ENCODE measurements at places on chromosomes 2 and 18.
A peak's percentile ranks its signal among the peaks of the same experiment; 100 is the strongest.

DNA sequence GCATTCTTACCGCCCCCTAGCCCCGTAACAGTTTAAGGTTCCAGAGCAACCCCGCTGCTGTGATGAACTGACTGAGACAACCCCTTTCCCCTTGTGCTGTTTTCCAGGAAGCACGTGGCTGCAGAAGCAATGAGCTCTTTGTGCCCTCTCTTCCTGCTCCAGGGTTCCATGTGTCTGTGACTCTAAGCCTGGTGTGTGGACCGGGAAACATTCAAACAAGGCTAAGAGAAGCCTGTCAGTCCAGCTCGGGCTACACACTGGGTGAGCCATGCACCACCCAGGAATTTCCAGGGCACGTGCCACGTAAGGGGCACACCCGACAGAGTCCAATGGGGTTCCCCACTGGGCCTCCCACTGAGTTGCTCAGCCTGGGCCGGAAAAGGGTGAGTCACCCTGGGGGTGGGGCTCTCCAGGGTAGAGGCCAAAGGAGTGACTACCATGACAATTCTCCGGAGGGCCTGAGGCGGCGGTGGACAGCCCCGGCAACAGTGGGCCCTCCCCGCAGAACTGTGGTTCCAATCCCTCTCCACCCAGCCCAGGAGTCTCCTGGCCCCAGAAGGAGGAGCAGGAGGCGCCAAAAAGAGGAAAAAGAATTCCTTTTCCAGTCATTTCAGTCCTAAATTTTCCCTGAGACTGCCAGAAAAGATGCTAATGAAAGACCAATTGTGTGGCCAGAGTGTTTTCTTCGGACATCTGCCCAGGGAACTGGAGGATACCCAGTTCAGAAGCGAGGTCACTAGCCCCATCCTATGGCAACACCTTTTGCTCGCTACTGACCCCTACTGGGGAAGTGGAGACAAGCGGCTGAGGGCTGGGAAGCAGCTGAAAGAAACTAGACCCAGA, 157.8 kb upstream of the SLC1A4 start:
- DNase-seq: peak; percentile 79

- no peak for DNase-seq
Observed at GRCh38 chr2:176056406-176056805, 27.4 kb downstream of the EVX2 start.

DNA sequence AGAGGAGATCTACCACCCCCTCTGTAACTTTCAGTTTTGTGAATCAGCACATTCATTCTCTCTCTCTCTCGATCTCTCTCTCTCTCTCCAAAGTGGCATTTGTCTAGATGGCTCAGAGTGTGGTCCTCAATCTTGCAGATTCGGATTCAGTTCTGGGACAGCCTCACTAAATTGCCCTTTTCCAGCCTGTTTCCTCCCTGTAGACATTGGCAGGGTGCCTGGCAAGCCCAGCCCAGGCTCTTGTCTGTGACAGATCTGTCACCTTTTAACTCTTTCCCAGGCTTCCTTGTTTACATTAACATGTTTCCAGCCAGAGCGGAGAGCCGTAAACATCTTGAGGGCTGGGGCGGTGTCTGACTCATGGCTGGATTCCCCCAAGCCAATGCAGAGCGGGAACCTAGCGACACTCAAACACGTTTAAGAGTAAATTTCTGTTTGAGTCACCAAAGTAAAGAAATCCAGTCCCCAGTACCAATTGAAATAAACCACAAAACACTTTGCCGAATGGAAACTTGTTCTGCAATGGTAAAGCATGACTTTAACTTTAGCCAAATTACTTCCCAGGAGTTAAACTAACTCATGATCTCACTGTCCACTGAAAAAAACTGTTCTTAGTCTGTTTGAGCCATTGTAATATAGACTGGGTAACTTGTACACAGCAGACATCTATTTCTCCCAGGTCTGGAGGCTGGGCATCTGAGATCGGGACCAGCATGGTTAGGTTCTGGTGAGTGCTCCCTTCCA, 6.6 kb upstream of the CYP27C1 start:
- DNase-seq: no peak

DNA sequence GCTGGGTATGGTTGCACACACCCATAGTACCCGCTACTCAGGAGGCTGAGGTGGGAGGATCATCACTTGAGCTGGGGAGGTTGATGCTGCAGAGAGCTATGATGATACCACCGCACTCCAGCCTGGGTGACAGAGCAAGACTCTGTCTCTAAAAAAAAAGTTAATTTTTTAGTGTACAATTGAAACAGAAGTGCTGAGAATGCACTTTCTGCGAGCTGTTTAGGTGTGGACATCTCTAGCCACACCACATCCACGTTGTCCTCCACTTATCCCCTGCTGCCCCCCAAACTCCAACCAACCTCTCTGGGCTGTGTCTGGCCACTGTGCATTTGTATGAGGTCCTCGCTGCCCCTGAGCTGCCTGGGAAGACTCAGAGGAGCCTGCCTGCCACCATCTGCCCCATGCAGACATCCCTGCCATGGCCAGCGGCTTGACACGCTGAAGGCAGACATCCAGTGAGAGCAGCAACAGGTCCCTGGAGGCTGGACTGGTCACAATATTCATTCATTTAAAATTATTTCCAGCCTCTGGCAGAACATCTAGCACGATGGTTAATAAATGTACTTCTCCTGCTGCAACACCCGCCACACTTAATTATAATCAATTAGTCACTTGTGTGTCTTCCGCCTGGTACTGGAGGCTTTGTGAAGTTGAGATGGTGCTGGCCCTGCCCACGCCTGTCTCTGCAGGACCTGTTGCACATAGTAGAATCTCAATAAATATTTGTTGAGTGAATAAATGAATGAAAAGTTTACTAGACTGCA, 3.7 kb upstream of the AFF3 start:
- no peak for DNase-seq

DNA sequence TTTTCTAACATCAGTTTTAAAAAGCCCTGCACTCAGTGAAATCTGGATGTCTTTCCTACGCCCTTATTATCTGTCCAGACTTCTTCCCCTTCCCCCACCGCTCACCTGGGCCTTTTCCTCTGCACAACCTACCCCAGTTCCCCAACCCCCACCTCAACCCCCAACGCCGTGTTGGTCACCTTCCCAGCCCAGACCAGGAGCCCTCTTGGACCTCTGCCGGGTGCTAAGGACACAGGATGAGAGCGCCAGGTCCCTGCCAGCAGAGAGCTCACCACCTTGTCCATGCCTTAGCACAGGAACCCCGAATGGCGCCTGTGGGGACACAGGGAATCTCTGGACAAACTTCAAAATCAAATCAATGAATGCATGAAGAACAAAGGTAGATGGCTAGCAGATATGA, 966 bp upstream of the RBM43 start:
- no peak for DNase-seq

GRCh38 chr2:173021939-173022371, 53.7 kb upstream of the MAP3K20 start:
- DNase-seq: no peak

DNA sequence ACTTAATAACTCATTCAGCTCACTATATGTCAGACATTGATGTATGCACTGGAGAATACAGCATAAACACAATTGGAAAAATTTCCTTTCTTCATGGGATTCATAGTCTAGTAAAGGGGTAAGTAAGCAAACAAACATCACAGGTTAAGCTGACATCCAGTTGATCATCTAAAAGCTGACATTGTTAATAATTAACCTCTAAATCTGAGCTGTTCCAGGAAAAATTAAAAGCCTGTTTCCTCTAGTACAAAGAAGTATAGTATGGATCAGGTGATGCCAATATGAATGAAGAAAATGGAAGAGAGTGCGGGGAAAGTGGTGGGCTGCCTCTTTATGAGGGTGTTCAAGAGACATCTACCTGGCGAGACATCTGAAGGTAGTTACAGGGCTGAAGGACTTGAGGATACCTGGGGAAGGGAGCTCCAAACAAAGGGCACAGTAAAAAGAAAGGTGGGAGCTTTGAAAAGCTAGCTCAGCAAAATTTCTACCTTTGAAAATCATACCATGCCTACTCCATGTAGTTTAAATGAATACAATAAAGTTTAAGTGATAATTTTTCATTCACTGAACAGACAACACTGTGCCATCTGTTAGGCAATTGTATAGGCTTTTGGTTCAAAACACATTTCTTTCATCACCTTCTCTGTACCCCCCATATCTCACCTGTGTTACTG, 619.3 kb downstream of the TRIB2 start:
- no peak for DNase-seq

DNA sequence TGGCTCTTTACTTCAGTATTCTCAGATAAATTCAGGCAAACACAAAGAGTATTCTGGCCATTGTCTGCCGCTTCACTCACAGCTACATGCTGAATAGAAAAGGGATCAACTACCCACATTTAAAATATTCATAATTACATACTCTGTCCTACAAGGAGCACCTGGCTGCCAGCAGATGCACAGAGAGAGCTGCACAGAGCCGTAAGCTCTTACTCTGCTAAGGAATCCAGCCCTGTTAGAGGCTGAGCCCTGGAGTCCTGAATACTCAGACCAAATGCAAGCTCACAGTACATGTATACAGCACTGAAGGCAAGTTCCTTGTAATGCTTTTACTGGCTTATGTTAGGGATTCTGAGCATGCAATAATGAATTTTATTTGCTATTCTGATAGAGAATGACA, 80.3 kb downstream of the FTCDNL1 start:
- no peak for DNase-seq

GRCh38 chr2:88024509-88024908, 8.2 kb upstream of the RNU2-63P start:
- no peak for DNase-seq

DNA sequence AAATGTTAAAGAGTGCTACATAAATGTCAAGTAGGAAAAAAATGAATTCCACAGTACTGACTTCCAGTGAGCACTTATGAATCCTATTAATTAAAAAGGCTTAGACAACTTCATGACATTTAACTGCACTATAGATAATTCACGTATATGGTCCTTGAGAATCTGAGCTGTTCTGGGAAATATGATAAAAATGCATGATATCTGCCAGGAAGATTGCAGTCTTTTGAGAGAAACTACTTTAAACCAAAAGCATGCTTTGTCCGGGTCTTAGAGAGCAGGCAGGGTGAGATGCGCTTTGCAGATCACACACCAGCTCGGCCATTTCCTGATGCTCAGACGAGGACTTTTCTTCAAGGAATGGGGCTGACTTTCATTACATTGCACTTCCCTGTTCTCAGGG, 42.6 kb downstream of the CMPK2 start:
- no peak for DNase-seq

- DNase-seq: no peak
Observed at GRCh38 chr2:129748653-129749052, 230.8 kb upstream of the RAB6C start.

DNA sequence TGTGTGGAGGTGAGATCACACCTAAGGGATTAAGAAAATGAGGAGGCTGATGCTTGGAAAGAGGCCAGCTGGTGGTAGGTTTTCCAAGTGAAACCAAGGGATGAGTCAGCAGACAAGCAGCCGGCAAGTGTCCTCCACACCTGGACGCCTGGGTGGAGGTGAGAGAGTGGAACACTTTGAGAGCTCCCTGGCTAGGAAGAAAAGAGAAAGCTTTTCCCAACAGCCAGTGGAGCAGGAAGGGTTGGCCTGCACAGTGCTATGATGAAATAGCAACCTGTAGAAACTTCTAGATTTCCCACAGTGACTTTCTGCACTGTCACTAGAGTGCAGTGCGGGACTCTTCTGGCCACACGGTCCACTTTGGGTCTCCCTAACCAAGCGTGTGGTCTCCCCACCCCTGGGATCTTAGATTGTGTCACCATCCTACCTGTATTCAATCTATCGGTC, 19.6 kb upstream of the IL37 start:
- no peak for DNase-seq

- DNase-seq: no peak
Observed at GRCh38 chr2:184049566-184049965, 548.8 kb upstream of the ZNF804A start.

DNA sequence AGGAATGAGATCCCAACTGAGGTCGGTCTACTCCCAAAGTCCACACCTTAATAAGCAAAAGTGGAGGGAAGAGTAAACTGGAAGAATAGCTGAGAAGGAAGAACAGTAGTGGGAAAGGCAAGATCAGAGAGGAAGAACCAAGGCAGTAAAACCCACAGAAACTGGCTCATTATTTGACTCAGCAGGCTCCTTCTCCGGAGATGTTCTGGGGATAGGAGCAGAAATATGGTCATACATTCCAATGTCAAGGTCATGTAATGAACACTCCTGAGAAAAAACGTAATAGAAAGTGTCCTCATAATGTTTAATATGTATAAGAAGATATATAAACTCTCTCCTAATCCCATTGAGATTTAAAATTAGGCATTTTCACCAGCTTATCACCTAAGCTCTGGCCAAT, 39.5 kb downstream of the STK39 start:
- DNase-seq: no peak

DNA sequence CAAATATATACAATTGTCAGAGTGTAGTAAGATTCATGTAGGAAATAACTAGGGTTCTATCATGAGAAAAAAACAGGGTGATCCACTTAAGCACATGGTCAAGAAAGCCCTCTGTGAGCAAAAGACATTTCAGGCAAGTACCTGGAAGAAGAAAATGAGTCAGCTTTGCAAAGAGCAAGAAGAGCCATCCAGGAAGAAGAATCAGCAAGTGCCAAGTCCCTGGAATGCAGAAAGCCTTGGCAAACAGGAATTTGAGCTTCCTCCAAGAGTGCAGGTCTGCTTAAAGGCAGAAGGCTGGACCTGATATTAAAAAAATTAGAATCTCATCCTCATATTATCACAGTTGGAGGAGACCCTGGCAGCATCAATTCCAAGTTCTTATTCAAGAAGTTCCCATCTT, 188.5 kb upstream of the CELF4 start:
- no peak for DNase-seq

GRCh38 chr18:79442508-79443221, 46.9 kb downstream of the NFATC1 start:
- no peak for DNase-seq

DNA sequence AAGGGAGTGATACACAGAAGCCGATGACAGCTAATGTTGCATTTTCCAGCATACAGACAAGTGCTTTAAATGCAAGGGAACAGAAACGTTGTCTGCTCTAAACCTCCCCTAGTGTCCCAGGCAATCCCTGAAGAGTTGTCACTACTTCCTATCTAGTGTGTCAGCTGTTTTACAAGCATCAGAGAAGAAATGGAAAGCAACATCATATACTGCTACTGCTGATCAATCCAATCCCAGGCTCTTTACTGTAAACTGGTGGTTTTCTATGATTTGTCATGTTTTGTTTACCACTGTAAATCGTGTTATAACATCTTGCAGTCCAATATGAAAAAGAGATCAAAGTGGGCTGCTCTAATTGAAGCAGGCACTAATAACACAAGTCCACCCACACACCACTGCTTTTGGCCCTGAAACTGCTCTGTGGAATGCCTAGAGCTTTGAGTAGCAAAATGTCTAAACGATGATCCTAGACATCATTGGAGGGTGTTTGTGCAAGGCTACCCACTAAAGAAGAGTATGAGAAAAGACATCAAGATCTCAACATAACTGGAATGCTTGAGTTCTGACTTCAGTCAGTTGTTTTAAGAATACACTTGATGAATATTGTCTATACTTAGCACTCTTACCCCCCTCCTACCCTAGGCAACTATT, 18.1 kb upstream of the ROCK1 start:
- no peak for DNase-seq

DNA sequence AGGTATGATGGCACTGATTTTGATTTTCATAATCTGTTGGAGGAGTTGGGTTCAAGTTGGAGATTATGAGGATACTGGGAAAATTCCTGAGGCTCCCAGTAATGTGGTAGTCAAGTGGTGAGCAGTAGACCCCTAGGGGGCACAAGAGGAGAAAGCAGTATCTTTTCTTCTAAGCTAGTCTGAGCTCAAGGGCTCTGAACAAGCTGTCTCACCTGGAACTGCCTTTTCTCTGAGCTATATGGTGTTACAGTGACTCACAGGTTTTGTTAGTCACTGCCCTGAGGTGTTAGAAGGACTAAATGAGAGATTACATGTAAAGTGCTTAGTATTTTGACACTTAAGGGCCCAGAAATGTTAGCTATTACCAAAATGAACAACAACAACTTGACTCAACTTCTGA, 42.2 kb downstream of the CD302 start:
- DNase-seq: no peak
